ENCODE measurements at places on chromosomes 1 and 21.

DNA sequence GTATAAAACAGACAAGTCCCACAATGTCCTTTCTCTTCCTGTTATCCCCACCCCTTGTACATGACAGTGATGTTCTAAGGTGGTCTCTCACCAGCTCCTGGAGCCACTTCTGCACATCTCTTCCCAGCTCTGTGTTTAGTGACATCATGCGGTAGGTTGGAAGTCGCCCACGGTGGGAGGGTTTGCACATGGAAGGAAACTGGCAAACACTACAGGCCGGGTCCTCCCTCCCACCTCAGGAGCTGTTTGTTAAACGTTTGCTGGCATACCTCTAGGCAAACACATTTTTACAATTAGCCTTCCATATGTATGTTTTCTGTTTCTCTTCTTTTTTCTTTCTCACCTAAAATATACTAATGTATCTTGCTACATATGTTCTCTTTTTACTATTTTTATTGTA, 107.4 kb downstream of the PCBP3 start:
- no peak for DNase-seq

DNA sequence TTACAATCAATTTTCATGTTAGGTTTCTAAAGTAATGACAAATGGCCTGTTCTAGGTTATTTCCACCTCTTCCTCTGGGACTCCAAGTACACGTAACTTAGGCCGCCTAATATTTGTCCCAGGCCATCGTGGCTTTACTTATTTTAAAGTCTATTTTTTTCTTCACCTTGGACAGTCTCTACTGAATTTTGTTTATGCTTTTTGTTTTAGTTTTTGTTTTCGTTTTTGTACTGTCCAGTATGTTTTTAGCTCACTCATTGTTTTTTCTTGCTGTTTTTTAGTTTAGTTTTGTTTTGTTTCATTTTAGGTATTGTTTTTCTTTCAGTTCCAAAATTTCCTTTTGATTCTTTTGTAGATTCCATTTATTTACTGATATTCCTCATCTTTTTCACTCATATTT, 187.7 kb upstream of the RNPC3 start:
- DNase-seq = no peak

DNA sequence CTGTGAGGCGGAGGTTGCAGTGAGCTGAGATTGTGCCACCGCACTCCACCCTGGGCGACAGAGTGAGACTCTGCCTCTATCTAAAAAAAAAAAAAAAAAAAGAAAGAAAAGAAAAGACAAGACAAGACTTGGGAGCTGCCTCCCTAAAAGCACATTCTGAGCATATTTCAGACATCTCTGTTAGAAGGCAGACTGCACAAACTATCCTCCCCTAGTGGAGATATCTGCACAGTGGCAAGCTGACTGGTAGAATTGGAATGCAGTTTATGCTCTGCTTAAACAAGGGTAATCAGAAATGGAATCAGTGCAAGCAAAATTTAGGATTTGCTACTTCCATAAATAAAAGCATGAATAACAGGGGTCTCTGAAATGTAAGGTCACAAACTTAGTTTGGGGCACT, 31.8 kb downstream of the GNG4 start:
- peak; percentile 14 for DNase-seq

DNA sequence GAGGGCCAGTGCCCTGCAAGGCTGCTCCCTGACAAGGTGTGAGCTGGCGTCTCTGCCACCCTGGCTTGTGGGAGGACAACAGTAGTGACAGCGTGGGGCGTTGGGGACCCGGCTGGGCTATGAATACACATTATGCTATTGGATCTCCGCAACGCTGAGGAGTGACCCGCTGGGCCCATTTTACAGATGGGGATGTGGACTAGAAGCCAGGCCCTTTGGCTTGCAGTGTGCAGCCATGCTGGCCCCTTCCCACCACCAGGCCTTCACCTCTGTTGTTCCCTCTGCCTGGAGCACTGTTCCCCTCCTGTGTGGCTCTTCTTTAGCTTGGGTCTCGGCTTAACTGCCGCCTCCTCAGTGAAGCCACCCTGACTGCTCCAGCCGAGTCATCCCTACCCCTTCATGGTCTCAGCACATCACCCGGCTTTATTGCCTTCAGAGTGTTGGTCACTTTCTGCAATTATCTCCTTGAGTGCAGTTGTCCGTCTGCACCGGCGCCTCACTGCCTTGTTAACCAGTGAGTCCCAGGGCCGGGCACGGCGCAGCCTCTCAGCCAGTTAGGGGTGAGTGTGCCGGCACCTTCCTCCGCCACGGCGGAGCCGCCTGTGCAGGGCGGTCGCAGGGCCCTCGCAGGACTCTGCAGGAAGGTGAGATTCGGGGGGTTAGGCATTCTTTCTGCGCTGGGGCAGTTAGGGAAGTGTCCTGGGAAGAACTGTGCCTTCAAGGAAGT, 84.4 kb upstream of the ACTL8 start:
- DNase-seq = no peak

DNA sequence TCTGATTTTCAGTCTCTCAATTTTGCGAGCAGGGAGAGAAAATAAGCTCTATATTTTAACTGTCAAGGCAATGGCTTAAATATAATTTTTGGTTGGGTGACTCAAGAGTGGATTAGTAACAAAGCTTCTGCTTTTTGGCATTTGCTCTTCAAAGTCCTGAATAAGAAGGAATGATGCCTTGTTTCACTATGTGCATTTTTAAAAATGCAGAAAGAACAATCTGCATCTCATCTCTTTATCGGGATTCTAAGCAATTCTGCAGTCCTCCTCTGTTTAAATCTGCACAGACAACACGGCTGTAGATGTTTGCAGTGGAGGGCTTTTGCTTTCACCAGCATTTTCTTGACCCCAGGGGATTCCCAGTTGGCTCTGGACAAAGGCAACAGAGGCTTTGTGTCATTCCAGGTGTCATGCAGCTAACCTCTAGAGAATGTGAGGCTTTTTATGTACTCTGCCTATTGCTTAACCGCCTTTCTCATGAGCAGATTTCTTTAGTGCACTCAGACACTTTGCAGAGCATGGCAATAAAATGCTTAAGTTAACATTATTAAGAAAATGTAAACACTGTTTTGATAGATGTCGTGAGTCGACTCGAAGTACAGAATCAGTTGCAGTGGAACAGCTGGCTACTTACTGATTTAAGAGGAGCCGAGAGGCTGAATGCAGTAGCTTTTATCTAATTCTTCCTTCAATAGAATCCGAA, 783.2 kb upstream of the NEGR1 start:
- DNase-seq = no peak

DNA sequence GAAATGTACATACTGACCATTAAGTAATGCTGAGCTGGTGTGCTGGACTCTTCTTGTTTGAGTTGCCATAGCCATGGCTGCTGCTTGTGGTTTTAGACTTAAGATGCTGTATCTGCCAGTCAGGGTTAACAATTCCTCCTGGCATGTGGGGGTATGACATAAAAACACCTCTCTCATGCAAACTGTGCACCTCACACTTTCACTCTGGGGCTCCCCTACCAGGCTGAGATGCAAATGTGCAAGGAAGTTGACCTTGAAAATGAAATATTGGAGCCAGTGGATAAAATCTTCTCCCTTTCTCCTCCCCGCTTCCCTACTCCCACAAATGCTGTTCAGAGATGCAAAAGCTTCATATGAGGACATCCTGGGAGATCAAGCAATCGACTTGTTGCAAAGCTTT, 198.8 kb downstream of the FCRL5 start:
- no peak for DNase-seq

GRCh38 chr1:61119085-61119484, 36.7 kb downstream of the NFIA start:
- DNase-seq = no peak

DNA sequence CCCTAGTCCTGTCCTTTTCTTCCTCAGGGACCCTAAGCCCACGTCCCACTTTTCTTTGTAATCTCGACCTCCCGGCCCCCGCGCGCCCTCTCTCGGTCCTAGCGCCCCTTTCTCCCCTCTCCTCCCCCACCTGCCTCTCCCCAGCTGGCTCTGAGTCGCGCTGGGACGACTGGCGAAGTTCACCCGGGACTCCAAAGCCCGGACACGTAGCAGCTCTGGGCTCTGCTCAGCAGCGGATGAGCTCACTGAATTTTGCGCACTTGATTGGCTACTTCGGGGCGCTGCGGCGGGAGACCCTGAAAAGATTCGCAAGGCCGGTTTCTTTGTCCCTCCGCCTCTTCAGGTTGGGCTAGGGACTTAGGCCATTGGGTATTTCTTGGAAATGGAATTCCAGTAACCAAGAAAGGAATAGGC, 16.3 kb upstream of the ACKR1 start:
- peak; percentile 34 for DNase-seq

DNA sequence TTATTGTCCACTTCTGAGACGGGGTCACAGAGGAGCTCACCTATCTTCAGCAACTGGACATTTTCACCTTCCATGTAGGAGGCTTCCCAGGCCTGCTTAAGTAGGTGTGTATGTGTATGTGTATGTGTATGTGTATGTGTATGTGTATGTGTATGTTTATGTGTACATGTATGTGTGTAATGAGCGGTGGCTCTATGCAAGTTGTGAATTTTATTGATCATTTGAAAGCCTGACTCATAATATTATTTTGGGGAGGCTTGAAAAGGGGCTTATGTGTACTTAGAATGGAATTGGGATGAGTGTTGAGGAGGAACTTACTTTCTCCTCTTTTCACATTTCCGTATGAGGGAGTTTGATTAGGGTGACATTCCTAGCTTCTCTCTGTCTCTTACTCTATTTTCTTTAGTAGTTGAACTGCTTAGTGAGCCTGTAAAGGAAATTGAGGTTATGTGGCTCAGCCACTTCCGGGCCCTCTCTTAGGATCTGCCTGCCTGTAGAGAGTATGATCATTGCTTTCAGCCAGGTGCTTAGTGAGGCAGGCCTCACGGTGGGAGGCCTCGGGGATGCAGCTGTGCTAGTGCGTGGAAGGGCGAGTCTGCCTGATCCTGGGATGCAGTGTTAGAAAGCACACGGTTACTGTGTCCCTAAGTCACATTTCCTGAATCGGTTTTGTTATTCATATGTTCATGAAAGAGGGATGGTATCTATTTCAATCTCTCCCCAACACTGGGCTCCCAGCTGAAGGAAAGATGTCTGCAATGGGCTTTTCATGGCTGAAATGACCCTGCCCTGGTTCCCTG, 61.0 kb downstream of the IER5 start:
- no peak for DNase-seq

DNA sequence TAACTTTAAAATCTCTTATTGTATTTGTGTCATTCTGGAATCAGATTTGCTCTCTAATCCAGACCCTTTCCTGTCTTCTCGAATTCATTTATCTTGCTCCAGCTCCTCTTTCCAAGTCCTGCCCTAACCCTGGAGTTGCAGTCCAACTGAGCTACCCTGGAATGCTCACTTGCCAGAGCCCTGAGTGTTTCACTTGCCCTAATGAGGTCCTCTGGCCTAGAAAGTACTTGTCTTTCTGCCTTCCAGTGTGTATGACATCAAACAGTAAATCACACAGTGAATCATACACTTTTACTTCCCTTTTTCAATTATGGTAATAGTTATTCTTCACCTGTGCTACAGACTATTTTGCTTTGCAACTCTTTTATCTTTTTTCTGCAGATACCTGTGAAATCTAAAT, 96.9 kb downstream of the NEK7 start:
- DNase-seq = peak; percentile 56

DNA sequence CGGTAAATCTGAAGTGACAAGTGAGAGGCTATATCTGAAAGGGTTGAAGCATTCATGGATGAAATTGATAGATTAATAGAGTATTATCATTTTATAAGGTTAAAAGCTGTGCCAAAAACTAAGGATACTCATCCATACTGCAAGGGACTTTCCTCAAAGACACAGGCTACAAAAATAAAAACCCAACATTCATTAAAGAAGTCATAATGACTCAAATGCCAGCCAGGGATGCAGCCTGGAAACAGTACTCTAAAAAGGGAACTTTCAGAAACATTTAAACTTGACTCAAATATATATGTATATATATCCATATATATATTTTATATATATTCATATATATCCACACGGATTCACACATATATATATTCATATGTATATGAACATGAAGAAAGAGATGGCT, 1.1 kb upstream of the TIAM1 start:
- DNase-seq = no peak

DNA sequence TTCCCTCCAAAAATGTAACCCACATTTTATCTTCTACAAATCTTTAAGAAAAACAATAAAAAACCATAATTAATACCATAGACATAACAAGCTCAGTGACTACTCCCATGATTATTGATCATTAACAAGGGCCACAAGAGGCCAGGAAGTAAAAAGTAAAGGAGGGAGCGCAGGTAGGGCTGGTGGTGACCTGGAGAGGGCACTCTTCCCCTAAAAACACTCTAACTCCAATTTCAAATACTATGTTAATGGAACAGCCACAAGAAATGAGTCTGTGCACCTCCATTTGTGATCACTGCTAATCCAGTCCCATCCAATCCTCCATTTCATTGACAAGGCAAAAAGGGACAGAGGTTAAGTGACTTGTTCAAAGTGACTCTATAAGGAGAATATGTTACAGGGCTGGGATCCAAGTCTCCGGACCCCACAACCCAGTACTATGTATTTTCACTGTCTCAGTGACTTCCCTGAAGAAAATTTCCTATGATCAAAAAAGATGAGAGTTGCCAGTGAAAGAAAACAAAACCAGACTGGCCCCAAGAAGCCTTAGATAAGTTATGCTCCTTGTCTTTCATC, 41.2 kb upstream of the CFAP298 start:
- DNase-seq = peak; percentile 35

- no peak for DNase-seq
Observed at GRCh38 chr1:45746922-45747321, 3.5 kb downstream of the IPP start.

- DNase-seq = no peak
Observed at GRCh38 chr1:64754173-64754572, 9.3 kb downstream of the RAVER2 start.

DNA sequence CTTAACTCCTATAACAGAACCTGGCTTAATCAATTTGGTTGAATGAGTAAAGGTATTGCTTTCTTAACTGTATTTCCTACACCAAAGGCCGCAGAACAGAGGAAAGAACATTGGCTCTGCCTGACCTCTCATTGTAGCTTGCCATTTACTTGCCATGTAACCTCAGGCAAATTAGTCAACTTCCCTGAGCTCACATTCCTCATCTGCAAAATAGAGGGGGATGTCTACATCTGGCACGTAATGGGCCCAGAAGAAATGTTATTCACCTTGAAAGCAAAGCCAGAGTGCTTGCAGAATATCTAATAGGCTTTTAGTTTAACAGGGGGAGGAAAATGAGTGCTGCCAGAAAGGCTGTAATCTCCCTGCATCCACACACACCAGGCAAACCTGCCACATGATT, 44.3 kb downstream of the LAMC2 start:
- peak; percentile 30 for DNase-seq

GRCh38 chr21:20999659-21000058, 1.4 kb downstream of the NCAM2 start:
- peak; percentile 23 for DNase-seq

- DNase-seq = no peak
Observed at GRCh38 chr1:212605441-212606394, 2.8 kb upstream of the ATF3 start.

GRCh38 chr21:16116798-16117197, 387.0 kb downstream of the USP25 start:
- DNase-seq = no peak

- peak; percentile 91 for DNase-seq
Observed at GRCh38 chr1:153658400-153659174, at the start of gene SNAPIN. Gene SNAPIN, plus strand, starts transcription at chr1:153658703. Its CDS starts 41 bp downstream, at chr1:153658744.
